ENCODE measurements at places on chromosomes 16 and 17.
A peak's percentile ranks its signal among the peaks of the same experiment; 100 is the strongest.

DNA sequence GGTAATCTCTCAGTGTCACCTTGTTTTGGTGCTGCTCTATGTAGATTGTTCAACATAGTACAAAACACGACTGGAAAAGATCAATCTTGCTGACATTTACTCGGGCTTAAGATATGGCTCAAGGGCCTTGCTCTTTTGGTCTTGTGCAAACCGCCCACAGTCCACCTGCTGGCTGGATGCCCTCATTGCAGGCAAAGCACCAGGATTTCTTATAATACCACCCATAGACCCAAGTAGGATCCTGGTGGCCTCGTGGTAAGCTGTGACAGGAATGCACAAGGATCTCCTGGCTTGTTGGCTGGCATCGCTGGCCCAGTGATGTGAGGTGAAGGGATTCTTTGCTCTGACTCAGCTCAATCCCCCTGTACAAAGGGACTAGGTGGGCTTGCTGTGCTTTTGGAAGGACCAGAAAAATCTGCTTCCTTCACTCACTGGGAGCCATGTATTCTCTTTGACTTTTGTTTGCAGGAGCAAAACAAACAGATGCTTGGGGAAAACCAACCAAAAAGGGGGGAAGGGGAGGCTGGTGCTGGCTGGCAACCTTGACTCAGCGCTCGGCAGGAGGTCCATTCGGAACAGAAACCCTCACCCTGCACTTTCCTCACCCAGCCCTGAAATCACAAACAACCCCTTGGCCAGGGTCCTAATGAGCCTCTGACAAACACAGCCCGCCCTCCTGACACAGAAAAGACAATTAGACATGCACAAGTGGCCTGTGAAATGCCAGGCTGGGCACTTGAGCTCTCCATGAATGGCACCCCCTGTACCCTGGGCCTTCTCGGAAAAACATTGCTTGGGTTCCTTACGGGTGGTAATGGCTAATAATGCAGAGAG is 36.6 kb upstream of the MED9 start:
- H3K27ac ChIP-seq, result no peak overlapping the region
- no peak overlapping the region for H3K4me3 ChIP-seq
- no peaks in the 10 kb centered on the region for H3K27me3 ChIP-seq
- peak; percentile 61 for DNase-seq

GRCh38 chr17:40427002-40427491 is 9.4 kb upstream of the TOP2A start:
- H3K4me3 ChIP-seq, result no peak overlapping the region
- H3K36me3 ChIP-seq, result no peaks in the 10 kb centered on the region
- H3K27ac ChIP-seq, result no peak overlapping the region
- H3K27me3 ChIP-seq, result no peaks in the 10 kb centered on the region
- DNase-seq, result no peak

DNA sequence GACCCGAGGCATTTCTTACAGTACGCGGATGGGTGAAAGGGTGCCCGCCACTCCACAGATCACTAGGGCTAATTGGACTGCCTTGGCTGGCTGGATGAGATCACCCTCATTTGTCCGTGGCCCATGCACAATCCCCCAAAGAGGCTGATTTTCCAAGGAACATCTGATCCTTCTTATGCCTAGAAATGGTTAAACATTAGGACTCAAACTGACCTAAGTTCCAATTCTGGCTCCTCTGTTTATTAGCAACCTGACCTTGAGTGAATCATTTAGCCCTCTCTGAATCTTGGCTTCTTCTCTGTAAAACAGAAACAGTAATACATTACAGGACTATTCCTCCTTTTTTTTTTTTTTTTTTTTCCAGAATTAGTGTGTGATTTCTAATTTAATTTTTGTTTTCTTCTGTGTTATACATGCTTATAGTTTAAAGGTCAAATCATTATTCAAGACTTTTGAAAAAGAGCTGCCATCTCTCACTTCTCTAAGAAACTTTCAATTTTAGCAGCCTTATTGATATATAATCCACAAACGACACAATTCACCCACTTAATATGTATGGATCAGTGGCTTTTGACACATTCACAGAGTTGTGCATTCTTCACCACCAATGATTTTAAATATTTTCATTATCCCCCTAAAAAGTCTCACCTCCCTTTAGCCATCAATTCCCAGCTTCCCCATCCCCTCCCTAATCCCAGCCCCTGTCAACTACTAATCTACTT is 45.4 kb upstream of the TMEM132E start:
- H3K4me1 ChIP-seq, result no peaks in the 10 kb centered on the region
- no peak overlapping the region for H3K4me3 ChIP-seq
- H3K27ac ChIP-seq, result no peak overlapping the region
- DNase-seq, result no peak
- H3K27me3 ChIP-seq, result no peaks in the 10 kb centered on the region
- no peaks in the 10 kb centered on the region for H3K36me3 ChIP-seq

GRCh38 chr17:19238167-19238505 is 970 bp downstream of the EPN2 start:
- no peaks in the 10 kb centered on the region for H3K27me3 ChIP-seq
- H3K27ac ChIP-seq, result no peak overlapping the region
- H3K4me3 ChIP-seq, result peak overlapping the region; percentile 100

DNA sequence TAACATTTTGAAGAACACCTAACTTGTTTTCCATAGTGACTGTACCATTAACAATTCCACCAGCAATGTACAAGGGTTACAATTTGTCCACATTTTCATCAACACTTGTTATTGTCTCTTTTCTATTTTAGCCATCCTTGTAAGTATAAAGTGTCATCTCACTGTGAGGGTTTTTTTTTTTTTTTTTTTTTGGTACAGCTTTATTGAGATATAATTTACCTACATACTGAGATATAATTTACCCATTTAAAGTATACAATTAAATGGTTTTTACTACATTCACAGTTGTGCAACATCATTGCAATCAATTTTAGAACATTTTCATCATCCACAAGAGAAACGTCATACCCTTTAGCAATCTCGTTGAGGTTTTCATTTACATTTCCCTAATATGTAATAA is 17.9 kb upstream of the TMIGD1 start:
- no peak for DNase-seq
- H3K27ac ChIP-seq, result no peak overlapping the region
- H3K4me1 ChIP-seq, result no peaks in the 10 kb centered on the region
- H3K36me3 ChIP-seq, result no peaks in the 10 kb centered on the region
- no peak overlapping the region for H3K4me3 ChIP-seq
